ENCODE measurements at places on chromosomes 11 and 22.

GRCh38 chr22:44314425-44315067 is 1.8 kb upstream of the SHISAL1 start:
- DNase-seq = no peak

- DNase-seq = no peak
These were observed 108.7 kb upstream of the SNX19 start for GRCh38 chr11:131025020-131025419.

GRCh38 chr11:86251345-86251744 is 6.8 kb downstream of the EED start:
- DNase-seq = no peak

DNA sequence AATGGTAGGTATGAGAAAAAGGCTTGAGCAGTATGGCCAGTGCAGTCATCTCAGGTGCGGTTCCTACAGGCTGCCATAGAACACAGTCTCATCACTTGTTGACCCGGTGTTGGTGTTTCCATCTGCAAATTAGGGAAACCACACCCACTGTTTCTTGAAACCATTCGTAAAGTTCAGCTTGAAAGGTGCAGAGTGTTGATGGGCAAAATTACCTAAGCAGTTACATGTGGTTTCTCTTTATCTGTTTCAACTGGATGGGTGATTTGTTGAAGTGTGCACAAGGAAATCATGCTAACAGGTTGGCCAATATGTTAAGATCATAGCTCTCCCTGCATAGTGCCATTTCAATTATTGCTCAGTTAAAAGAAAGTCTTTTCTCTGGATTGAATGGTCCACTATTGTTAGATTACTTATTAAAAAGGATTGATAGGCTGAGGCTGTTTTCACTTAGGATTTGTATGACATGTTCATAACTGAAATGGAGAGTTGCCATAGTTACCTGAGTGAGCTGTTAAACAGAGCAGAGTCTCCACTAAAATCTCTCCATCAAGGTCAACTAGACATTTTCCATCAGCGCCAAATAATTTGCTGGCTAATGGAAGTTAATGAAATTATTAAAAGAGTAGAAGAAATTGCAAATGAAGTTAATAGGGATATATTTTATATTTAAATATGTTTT is 203.1 kb upstream of the MTMR2 start:
- no peak for DNase-seq

- peak; percentile 54 for DNase-seq
These were observed 19.8 kb upstream of the PRAME start for GRCh38 chr22:22578702-22579424.

DNA sequence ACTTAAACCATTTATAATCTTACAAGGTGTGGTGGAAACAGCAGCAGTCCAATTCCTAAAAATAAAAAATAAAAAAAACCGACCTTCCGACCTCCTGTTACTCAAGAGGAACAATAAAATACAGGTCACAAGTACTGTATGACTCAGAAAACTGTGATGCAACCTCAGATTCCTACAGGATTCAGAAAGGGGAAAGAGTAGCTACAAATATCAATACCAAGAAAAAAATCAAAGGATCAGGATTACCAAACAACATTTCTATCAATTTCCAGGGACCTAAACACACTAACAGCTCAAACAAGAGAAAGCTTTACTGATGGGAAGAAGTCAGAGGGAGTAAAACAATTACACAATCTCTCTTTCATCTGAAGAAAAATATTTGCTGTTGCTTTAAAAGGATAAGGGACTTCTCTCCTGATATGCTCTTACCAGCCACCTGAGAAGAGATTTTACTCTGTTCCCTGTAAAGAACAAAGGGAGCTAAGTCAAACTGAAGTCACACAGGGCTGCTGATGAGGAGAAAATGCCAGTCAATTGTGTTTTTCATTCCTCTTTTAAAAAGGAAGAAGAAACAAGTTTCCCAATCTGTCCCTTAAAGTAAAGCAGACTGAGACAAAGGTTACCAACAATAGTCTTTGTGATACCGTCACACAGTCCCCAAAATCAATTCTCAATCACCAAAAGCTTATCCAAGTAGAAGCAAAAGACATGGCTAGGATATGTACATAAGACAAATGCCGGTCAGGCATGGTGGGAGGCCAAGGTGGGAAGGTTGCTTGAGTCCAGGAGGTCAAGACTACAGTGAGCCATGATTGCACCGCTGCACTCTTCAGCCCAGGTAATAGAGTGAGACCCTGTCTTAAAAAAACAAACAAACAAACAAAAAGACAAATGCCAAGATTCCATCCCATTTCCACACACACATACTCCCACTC is 39.3 kb downstream of the AMBRA1 start:
- no peak for DNase-seq

DNA sequence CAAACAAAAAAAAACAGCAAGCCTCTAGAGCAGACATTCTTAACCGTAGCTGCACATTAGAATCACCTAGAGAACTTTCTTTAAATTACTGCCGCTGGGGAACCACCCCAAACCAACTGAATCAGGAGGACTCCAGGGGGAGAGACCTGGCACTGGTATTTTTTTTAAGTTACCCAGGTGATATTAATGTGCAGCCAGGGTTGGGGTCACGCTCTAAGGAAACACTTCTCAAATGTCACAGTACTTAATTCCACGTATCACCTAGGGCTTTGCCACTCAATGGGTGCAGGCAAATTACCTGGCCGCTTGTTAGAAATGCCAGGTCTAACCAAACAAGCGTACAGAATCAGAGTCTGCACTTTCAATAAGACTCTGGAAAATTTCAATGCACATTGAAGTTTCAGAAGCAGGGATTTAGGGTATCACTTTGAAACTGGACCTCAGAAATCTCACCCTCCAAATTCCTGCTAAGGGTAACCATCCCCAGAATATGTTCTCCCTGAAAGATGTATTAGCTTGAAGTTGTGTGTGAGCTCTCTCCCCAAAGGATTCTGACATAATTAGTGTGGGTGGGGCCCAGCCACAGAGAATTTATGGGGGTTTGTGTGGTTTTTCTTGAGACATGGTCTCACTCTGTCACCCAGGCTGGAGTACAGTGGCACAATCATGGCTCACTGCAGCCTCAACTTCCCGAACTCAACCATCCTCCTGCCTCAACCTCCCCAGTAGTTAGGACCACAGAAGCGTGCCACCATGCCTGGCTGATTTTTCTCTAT is 12.7 kb upstream of the ISX start:
- no peak for DNase-seq

GRCh38 chr11:108498816-108499408 is 728 bp upstream of the POGLUT3 start:
- DNase-seq = no peak

GRCh38 chr11:117442869-117443239 is 115.2 kb downstream of the CEP164 start:
- no peak for DNase-seq

- DNase-seq = no peak
These were observed 58.3 kb downstream of the LRRC32 start for GRCh38 chr11:76612226-76612625.

DNA sequence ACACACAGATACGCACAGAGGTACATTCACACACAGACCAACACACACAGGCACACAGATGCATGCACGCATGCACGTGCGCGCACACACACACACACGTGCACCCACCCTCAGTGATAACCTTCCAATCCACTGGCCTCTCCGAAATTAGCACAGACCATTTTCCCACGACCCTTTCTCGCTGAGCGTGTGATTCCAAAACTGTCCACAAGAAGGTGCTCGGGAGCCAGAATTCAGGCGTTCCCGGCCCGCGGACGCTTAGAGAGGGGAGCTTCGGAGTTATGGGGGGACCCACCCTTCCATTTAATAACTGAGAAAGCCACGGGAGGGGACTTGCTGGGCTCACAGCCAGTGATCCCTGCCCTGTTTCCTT is 33.8 kb upstream of the SLC35C1 start:
- DNase-seq = peak; percentile 42

DNA sequence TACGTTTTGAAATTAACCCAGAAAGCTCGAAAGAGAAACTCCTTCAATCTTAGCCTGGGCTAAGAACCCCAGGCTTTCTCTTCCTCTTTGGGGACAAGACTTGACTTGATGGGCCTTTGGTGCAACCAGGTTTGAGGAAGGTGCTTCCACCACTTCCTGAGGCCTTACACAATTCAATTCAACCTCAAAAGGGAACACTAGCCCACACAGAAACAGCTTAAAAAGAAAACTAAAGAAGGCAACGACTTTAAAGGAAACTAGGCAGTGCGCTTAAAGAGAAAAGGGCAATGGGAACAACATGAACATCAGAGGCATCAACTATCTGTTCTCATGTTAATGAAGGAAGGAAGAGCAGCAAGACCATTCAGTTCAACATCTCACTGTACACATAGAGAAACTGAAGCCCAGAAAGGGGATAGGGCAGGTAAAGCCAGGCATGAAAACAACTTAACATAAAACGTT is 24.8 kb downstream of the PAK1 start:
- DNase-seq = no peak

DNA sequence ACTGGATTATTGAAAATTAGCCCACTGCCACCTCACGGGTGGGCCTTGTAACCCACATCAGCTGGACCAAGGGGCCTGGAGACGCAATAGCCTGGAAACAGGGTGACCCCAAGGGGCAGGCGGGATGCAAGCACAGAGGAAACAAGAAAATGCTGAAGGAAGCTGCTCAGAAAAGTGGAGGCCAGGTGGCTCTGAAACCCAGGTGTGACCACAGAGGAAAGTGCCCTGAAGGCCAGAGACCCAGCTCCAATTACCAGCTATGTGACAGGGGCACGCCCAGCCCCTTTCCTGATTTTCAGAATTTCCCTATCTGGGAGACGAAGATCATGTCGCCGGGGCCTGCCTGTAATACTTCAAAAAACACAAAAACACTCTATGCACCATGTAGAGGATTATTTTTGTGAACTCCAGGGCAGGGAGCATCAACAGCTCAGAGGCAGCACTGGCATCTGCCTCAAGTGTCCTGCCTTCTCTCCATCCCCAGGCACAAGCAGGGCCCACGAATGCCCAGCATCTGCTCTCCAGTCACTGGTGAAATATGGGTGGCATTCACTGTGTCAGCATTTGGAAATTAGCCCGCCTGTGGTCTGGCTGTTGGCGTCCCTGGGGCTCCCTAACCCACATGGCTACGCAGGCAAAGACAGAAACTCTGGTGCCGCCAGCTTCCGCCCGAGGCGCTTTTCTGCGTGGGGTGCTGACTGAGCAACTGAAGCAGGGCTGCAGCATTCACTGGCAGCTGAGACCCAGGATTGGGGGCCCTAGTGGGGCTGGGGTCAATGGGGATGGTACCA is 6.3 kb downstream of the KCNJ1 start:
- DNase-seq = no peak

DNA sequence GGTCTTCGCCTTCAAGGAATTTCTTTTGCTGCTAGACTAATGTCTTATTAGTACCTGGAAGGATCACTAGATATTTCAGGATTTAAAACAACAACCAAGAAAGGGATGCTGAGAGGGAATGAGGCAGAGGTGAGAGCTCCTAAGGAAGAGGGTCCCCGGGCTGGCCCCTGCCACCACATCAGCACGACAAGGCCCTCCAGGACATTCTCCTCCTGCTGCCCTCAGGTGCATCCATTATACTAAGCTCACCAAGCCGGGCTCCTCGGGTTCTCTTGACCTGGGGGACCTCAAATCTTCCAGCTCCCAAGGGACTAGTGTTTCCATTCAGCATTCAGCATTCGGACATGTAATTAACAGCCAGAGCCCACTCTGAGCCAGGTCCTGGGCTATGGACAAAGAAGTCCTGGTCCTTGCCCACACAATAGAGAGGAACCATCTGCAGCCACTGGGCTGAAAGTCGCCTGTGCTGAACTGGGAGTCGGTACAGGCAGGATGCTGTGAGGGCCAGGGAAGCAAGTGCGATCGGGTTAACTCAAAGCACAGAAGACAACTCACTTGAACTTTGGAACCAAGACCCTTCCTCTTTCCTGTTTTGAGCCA is 29.4 kb upstream of the OAF start:
- no peak for DNase-seq

DNA sequence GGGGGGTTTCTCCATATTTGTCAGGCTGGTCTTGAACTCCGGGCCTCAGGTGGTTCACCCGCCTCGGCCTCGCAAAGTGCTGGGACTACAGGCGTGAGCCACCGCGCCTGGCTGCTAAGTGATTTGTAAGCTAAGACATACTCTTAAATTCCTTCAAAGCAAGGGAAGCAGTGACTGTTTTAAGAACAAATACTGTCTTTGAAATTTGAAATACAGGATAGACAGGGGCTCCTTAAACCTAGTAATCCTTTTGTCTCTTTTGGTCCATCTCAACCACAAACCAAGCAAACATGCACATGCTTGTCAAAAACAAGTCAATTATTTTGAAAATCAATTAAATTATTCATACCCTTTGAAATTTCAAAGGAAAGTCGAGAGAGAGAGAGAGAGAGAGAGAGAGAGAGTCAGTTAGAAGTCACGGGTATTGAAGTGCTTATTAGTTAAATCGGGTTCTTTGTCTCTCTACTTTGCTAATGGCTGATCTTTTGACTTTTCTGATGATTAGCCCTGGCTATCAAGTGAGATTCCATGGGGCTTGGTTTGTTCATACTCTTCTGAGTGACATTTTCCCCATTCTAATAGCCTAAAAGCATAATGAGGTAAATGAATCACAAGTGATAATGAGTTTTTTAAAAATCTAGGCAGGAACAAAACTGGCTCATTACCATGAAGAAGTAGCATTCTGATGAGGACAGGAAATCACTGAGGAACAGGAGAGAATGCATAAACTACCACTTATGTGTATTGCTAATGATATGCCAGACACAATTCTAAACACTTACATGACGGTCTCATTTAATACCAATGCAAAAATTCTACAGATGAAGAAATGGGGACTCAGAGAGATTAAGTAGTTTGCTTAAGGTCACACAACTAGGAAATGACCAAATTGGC is 48.0 kb downstream of the MCHR1 start:
- no peak for DNase-seq

- DNase-seq = no peak
These were observed 26.2 kb upstream of the LDLRAD3 start for GRCh38 chr11:35917676-35918075.

DNA sequence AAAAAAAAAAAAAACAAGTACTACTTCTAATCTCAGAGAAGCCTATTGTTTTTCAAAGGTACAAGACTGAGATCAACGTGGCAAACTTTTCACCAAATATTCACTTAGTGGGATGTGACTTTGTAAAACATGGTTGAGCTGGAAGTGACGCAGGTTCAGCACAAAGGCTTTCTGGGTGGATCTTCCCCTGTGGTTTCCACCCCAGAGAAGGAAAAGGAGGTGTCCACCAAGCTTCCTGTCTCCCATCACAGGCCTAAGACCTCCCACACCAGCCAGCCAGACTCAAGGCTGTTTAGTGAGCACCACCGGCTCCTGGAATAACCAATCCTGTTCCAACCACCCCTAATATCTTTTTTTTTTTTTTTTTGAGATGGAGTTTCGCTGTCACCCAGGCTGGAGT is 5.7 kb downstream of the TMEM184B start:
- DNase-seq = no peak
